ENCODE measurements at places on chromosomes 4 and X.

GRCh38 chr4:182871616-182872015 is 45.6 kb downstream of the DCTD start:
- no peak for DNase-seq

GRCh38 chrX:126719208-126719607 is 100.3 kb upstream of the PRR32 start:
- DNase-seq = no peak

DNA sequence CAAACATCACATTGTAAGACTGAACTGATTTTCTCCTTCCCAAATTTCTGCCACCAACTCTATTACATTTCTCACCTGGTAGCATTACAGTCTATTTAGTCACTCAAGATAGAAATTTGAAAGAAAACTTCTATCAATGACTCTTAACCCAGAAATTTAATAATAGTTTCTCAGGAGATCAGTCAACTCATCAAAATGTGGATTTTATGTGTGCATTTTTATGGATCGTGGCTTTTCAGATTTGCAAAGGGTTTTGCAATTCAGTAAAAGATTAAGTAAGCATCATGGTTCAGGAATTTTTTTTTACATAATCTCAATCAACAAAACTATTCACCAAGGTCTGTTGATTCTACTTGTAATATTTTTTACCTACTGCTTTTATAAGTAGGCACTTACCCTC is 111.1 kb downstream of the CFAP299 start:
- DNase-seq = peak; percentile 71

GRCh38 chr4:116400480-116400879 is 684.9 kb downstream of the TRAM1L1 start:
- DNase-seq = peak; percentile 32

DNA sequence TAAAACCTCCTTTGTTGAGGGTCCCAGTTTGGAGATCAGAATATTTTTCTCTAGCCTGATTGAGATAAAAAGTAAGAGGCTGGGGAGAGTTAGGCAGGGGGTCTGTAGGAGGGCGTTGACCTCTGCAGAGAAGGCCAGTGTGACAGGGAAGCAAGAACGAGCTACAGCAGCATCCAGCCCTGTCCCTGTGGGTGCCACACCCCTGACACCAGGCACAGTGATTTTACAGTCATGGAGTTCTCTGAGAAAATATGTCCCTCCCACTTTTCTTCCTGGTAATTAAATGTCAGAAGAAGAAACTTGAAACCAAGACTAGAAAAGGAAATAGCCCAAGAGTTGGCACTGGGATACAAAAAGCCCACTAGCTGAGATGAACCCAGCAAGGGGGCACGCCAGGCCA is 25.0 kb upstream of the HELT start:
- no peak for DNase-seq

- DNase-seq = no peak
Observed at GRCh38 chr4:158350161-158350560, 139.9 kb downstream of the TMEM144 start.

DNA sequence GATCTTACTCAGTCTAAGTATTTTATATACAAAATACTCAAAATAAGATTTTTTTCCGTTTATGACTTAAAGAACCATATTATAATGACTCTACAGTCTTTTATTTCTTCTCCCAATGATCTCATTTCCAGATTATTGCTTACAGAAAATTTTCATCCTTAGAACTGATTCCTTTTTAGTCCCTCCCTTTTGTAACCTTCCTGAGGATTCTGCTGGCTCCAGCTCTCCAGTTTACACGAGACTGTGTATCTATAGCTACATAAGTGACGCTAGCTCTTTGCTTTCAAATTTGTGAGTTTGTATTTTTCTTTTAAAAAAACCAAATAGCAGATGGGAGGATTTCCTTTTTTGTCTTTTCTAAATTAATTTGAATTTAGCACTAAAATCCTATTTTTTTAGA is 24.0 kb downstream of the FHDC1 start:
- no peak for DNase-seq

GRCh38 chr4:41969671-41970070 is 11.9 kb upstream of the DCAF4L1 start:
- no peak for DNase-seq

GRCh38 chrX:65874110-65874509 is 165.8 kb downstream of the VSIG4 start:
- no peak for DNase-seq

DNA sequence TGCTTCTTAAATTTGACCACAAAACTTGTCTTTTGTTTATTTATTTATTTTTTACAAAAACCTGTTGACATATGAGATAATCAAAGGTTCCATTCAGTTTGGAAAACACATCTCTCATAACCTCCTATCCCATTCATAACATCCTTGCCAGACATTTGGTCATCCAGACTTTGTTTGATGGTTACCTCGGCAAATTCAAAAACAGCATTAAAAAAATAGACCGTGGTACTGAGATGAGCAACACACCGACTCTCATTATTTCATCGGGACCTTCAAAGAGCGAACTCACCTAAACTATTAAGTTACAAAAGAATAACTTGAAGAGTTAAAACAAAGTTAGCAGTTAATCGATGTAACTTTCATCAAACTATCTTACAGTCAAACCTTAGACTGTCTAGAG is 85.8 kb upstream of the RPS6KA3 start:
- no peak for DNase-seq

Data from renal cortical epithelial cell (primary cell).